ENCODE measurements at places on chromosomes 11 and 22. TPM values are rescaled to one million over a fixed set of nuclear protein-coding genes. Genes with fewer than 3 reads are reported as not detected.

Gene CHKB
- total RNA-seq, result 17.7 TPM

Gene PDE3B
- total RNA-seq, result 5.2 TPM

Gene ACTN3
- 156 TPM for total RNA-seq

Gene PICK1
- total RNA-seq, result 8.9 TPM

Gene GRIK4
- 0.52 TPM for total RNA-seq

Gene SYCE3
- not detected for total RNA-seq

Gene OR4A16
- total RNA-seq, result not detected

Gene TIMP3
- total RNA-seq, result 64.2 TPM

Gene GAS2L1
- total RNA-seq, result 3.1 TPM

Gene IL17REL
- total RNA-seq, result not detected

Gene OR4A47
- total RNA-seq, result not detected

Gene NXPE2
- 0.52 TPM for total RNA-seq

Gene CARNS1
- total RNA-seq, result 17.2 TPM

Gene FGF19
- not detected for total RNA-seq

Gene UBQLNL
- total RNA-seq, result under 0.01 TPM

Gene PHLDA2
- not detected for total RNA-seq

Gene PANX2
- total RNA-seq, result not detected

Gene VSIG2
- total RNA-seq, result not detected

Gene RIMBP3C
- total RNA-seq, result not detected

Gene TMEM138
- 18.8 TPM for total RNA-seq

Gene BTBD18
- total RNA-seq, result not detected

Gene SLC25A22
- 2.6 TPM for total RNA-seq

Gene ATL3
- 40.2 TPM for total RNA-seq

Gene MRGPRE
- total RNA-seq, result not detected

Gene FADS1
- 16.2 TPM for total RNA-seq

Gene SLC22A9
- total RNA-seq, result not detected

Gene IRF7
- total RNA-seq, result 6.8 TPM

Gene RASL10A
- total RNA-seq, result under 0.01 TPM

Gene PHF21A
- 16.2 TPM for total RNA-seq

Gene TMEM151A
- total RNA-seq, result not detected

Gene MYOD1
- total RNA-seq, result 22.4 TPM

Gene TREH
- total RNA-seq, result 0.52 TPM

Gene COMT
- 25.6 TPM for total RNA-seq

Gene UCP2
- 25.1 TPM for total RNA-seq

Gene ZBTB16
- 6.8 TPM for total RNA-seq

Gene PLAAT4
- 6.3 TPM for total RNA-seq

Gene MAPK8IP2
- 0.52 TPM for total RNA-seq
